GF-D8 (cell line): ENCODE measurements at places on chromosomes 3 and 15.

- no peak for DNase-seq
These were observed 24.4 kb downstream of the ONECUT1 start for GRCh38 chr15:52765785-52766184.

GRCh38 chr15:59434481-59434880 lies 3.5 kb upstream of the FAM81A start:
- DNase-seq: no peak

GRCh38 chr3:71657831-71658530 lies 67.2 kb downstream of the EIF4E3 start:
- DNase-seq: no peak

GRCh38 chr3:117844676-117845075 lies 1135.1 kb downstream of the TUSC7 start:
- no peak for DNase-seq

- DNase-seq: no peak
These were observed 335.6 kb downstream of the TUSC7 start for GRCh38 chr3:117045143-117045542.

- no peak for DNase-seq
These were observed 30.2 kb upstream of the LCTL start for GRCh38 chr15:66595931-66596545.

GRCh38 chr15:71336671-71337070 lies 221.4 kb downstream of the THSD4 start:
- no peak for DNase-seq

- DNase-seq: no peak
These were observed 25.6 kb downstream of the CDCP1 start for GRCh38 chr3:45120359-45121158.

DNA sequence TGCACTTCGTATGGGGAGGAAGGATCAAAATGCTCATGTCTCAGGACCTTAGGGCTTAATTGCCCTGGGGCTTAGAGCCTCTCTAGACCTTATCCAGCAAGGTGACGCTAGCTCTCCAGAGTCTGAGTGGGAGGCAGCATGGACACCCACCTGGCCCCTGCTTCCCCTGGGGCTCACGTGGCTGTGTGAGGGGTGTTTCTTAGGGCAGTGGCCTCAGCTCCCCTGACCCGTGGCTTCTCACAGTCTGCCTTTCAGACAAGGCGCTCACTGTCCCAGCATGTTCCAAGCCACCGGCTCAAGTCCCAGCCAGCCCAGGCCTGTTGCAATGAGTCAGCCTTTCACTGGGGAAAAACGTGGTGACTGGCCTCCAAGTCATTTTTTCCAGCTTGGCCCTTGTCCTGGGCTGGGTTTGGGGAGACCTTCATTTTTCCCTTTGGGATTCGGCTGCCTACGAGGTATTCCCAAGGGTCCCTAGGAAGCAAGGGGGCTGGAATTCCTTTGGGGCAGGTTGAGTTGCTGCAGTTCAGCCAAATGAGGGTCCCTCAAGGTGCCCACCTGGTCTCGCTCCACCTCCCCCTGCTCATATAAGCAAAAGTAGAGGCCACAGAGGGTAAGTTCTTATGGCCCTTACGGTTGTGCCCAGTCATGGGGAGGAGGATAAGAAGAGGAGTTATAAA lies 15.7 kb downstream of the BHLHE40 start:
- DNase-seq: no peak

DNA sequence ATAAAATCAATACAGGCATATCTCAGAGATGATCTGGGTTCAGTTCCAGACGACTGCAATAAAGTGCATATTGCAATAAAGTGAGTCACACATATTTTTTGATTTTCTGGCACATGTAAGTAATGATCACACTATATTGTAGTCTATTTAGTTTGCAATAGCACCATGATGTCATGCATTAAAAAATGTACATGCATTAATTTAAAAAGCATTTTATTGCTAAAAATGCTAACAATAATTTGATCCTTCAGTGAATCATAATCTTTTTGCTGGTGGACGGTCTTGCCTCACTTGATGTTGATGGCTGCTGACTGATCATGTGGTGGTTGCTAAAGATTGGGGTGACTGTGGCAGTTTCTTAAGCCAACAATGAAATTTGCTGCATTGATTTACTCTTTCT lies 511.1 kb downstream of the OTOL1 start:
- DNase-seq: no peak

DNA sequence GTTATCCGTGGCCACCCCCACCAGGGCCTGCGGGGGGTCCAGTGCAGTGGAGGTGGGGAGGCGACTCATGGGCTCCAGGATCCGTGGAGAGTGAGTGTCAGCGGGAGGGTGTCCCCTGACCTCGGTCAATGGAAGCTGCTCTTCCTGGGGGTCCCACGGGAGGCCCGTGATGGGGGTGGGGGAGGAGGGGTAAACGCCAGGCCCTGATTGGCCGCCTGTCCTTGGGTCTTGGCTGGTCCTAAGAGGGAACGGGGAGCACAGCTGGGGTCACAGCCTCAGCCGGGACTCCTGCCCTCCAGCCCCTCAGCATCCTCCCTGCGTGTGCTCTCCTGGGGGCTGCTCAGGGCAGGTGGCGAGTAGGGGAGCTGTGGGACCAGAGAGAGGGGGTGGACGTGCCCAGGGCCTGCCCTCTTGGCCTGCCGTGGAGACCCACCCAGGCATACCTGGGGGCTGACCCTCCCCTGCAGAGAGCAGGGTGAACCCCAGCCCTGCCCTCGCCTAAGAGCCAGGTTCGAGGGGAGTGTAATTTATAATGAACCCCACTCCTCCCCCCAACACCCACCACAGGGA lies 184.6 kb downstream of the GOLGA6L6 start:
- no peak for DNase-seq

DNA sequence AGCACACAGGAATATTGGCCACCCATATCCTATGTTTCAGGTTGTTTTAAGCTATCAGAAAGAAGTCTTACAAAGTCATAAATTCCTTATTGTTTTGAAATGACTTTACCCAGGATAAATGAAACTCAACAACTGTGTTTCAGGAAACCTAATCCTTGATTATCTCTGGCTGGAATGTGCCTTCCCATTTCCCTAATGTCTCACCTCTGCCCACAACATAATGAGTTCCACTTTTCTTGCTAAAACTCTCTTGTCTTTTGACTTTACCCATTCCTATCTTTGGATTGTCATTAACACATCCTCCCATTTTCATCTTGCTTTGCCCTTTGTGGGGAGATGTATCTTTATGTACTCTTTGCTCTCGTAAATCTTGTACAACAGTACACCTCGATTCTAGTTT lies 200.0 kb upstream of the DNAJC19 start:
- no peak for DNase-seq

DNA sequence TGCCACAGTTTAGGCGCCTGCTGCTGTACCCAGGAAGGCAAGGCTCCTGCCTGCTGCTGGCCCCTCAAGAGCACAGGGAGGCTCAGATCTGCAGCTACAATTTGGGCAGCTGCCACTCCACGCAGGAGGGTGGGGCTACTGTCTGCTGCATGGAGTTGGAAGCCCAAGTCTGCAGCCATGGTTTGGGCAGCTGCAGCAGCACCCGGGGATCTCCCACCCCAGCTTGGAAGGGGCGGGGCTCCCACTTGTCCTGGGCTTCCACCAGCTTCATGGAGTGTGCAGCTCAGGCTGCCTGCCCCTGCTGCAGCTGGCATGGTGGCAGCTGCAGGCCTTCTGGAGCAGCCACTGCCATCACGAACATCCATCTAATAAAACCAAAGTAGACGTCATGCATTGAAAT lies 512.9 kb downstream of the PYDC2 start:
- no peak for DNase-seq

GRCh38 chr15:61390138-61390537 lies 161.0 kb upstream of the RORA start:
- no peak for DNase-seq

DNA sequence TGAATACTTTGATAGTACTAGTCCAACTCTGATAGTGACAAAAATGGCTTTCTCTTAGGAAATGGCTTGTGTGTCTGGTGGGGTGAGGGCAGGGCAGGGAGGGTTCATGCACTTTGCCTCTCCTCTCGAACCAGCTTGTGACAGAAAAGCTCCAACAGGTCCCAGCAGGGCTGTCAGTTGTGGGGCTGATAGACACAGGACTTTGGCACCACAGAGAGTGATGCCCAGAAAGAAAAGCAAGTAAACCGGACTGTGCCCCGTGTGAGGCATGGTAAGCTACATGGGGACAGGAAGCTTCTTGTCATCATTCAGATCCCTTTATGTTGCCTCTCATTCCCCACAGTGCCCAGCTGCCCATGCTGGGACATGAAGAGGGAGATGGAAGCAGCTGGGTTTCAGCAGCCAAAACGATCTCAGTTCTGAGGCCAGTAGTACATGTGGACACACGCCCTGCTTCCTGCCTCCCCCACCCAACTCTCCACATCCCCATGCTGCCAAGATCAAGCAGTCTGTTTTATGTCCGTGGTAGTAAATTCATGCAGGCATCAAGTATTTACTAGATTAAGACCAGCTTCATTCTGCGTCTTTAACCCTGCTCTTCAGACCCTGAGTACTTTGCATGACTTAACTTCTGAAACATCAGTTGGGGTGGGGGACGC lies 29.7 kb upstream of the LIPC start:
- no peak for DNase-seq

DNA sequence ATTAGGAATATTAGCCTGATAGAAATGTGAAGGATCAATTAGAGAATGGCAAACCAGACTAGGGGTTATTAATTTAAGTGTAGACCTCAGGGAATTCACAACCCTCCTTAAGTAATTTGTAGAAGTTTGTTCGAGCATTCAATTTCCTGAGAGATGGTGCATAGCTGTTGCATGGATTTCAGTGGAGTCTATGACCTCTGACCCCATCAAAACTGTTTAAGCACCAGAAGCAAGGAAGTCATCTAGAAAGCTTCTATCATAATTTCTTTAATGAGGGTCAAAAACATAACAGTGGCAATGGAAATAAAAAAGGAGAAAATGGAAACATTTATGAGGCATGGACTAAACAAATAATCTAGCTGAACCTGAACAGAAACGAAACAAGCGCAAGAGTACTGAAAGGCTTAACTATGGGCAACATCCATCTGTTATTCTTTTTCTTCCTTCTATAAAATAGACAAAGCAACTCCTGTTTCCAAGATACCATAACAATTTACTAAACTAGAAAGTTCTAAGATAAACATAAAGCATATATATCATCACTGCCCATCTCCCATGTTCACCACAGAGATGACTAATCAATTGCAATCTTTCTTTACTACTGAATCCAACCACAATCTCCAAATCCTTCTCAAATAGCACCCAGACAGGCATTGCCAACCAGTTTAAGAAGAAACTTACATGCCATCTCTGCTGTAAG lies 151.4 kb downstream of the THRB start:
- DNase-seq: no peak

DNA sequence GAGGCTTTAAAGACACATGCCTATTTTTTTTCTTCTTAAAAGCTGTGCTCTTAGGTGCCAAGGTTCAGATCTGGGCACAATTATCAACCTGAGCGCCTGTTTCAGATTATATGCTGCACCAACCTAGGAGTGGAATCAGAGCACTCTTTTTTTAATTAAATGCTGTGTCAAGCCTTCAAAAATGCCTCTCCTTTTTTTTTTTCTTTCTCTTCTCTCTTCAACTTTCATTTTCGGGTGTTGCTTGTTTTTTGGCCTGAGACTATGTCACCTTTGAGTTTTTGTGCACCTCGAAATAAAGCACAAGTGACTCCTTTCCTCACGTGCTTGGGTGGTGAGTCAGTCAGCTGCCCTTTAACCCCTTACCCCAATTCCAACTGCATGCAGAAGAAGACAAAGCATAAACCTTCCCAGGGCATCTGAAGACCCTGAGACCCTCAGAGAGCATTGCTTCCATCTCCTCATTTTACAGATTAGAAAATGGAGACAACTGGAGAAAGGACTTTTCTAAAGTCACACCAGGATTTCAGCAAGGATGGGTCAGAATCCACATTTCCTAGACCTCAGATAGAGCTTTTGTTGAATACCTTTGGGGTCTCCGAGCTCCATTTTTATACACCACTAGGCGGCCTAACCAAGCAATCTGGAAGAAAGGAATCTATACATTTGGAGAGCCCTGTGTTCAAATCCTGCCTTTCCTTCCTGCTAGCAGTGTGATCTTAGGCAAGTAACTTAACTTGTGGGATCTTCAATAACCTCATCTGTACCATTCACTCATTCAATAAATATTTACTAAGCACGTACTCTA lies 631 bp upstream of the PRICKLE2 start:
- DNase-seq: no peak

DNA sequence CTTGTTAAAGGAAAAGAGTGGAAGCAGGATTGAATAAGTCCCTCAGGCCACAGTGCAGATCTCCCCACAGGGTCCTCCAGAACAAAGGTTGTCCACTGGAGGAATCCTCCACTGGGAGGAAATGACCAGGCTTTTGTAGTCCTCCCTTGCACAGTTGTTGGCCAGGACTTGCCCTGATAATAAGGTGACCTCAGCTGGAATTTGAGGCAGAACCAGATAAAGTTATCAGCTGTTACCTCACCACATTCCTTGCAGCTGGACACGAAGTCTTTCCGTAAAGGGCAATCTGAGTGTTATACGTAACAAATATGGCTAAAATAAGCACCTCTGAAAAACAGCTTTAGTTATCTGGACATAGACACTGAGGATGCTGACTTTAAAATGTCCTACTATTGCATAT lies 83.5 kb upstream of the NAALADL2 start:
- DNase-seq: no peak

- no peak for DNase-seq
These were observed 797 bp downstream of the MAP3K13 start for GRCh38 chr3:185363662-185364203.

- DNase-seq: no peak
These were observed 161.7 kb upstream of the HES1 start for GRCh38 chr3:193974191-193974652.

DNA sequence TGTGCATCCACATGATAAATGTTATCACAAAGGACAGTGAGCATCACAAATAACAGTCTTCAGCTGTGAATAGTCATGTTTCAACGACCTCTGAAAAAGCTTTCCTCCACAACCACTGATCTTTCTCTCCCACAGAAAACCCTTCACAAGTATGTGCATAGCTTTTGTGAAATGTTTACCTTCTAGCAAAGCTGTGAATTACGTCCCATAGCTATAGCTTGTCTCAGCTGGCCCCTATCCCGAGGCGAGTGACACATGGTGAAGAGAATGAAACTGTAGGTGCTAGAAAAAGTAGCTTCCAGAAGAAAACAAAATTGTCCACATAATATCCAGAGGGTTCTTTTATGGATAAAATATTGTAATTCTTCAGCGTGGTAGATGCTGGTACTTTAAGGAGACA lies 182.0 kb downstream of the FGF12 start:
- DNase-seq: no peak

- DNase-seq: no peak
These were observed 67.6 kb downstream of the NR1D2 start for GRCh38 chr3:24012589-24013269.
